ENCODE measurements at places on chromosomes 4 and X.

DNA sequence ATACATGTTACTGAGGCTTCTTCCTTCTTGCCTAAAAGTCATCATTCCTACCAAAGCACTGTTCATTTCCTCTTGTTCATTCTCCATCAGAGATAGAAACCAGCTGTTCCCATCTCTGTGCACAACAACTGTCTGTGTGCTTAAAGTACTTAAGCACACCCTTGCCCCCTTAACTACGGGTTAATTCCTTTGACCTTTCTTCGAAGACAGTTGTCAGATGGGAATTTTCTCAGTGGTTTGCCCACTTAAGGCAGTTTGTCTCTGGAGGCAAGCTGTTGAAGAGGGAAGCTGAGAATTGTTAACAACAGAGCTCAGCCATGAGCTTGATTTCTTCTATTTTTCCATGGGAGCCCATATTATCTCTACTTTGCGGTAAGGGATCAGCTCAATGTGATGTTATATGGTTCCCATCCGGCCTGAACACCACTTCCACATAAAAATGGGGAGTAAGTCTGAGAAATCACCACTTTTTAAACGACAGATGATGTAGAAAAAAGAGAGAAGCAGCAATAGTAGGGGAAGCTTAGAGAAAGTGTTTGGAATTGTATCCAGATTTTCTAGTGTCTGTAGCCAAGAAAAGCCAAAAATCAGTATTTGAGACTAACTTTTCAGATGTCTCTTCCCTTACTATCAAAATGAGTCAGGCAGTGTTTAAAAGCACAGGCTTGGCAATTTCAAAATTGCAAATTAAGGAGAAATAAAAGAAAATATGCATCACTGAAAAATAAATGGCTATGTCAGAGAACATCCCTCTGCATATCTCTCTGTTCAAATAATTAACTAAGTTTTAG, 194.4 kb downstream of the SLIT2 start:
- DNase-seq, result no peak

GRCh38 chr4:27662426-27662825, 801.8 kb downstream of the STIM2 start:
- no peak for DNase-seq

- no peak for DNase-seq
Observed at GRCh38 chr4:181166742-181167399, 1076.3 kb upstream of the TENM3 start.

DNA sequence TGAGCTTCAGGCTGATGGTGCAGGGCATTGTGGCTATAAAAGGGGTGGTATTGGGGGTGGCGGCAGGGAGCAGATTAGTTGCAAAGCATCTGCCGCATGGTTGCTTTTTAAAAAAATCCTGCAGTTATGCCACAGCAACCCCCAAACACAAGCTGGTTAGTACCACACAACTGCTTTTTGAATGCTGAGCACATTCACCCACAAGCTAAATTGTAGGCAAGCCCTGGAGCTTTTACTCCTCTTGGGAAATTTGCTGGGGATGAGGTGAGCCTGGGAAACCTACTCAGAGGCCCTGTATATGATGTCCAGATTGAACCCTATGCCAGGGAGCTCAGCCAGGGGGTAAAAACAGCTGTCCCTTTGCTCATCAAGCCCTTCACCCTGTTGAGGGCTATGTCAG, 33.8 kb upstream of the TRIM2 start:
- DNase-seq, result no peak

DNA sequence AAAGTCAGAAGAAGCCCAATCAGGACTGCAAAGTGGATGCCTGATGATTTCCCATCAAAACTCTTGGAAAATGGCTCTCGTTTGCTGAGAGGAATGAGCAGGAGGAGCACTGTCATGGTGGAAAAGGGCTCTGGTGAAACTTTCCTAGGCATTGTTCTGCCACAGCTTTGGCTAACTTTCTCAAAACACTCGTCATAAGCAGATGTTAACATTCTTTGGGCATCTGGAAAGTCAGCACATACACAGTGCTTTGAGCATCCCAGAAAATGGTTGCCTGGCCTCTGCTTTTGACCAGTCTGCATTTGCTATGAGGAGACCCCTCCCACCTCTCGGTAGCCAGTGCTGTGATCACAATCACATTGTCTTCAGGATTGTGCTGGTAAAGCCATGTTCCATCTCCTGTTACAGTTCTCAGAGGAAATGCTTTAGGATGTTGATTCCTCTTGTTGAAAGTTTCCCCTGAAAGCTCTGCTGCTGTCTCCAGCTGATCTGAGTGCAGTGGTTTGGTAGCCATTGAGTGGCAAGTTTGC, 25.2 kb upstream of the TBC1D14 start:
- DNase-seq, result no peak

Measured in hematopoietic multipotent progenitor cell treated with erythropoietin and hydrocortisone succinate and interleukin-3 and kit ligand, for 8 days (in vitro differentiated cells).